Neural crest cell (in vitro differentiated cells): ENCODE measurements at places on chromosomes 7 and 10. TPM values are rescaled to one million over a fixed set of nuclear protein-coding genes. Genes with fewer than 3 reads are reported as not detected.

DNA sequence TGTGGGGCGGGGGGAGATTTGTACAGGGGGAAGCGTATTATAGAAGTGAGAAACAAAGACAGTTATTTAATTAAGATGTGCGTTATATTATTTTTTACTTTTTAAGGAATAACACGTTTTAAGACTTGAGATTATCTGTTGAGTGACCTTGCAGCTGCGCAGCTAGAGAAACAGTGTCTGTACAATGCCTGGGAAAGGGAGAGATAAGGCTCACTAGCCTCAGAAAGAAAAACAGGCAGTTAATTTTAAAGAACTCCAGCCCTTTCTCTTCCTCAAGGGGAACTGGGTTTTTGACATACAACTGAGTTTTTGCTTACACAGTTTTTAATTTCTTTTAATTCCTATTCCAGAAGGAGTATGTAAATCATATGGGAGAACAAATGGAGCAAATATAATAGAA, 50.7 kb downstream of the LMBR1 start:
- no peak for DNase-seq

- DNase-seq: no peak
These were observed 7.0 kb upstream of the PDCD4 start for GRCh38 chr10:110864662-110865140.

- DNase-seq: no peak
These were observed 500.5 kb upstream of the LRRN3 start for GRCh38 chr7:110590415-110590814.

DNA sequence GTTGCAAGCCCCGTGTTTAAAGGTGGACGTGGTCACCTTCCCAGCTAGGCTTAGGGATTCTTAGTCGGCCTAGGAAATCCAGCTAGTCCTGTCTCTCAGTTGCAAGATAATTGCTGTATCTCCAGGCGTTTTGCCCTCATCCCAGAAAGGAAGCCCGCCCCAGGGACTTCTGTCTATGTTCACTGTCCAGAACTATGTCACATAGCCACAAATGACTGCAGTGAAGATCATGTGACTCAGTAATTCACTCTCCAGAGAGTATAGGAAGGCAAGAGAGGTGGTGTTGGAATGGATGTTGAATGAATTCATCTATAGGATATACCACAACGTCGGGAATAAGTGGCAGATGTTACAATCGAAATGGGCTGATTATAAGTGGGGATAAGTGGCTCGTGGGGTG, 349 bp upstream of the ERVW-1 start:
- no peak for DNase-seq

AMZ1 gene
- total RNA-seq: not detected in 2 replicates

GRCh38 chr10:77299320-77299719, 338.3 kb downstream of the KCNMA1 start:
- DNase-seq: no peak

GRCh38 chr7:157866336-157866924, 529.6 kb downstream of the DNAJB6 start:
- no peak for DNase-seq

GRCh38 chr7:44508328-44509030, 18.0 kb upstream of the NUDCD3 start:
- no peak for DNase-seq

- peak; percentile 34 for DNase-seq
These were observed 52.1 kb upstream of the ZNF438 start for GRCh38 chr10:31083765-31084184.

- DNase-seq: no peak
These were observed 16.9 kb downstream of the SVIL start for GRCh38 chr10:29617880-29618340.

- no peak for DNase-seq
These were observed 34.4 kb downstream of the COL13A1 start for GRCh38 chr10:69835875-69836730.

CCDC172 gene
- not detected in 2 replicates for total RNA-seq

DNA sequence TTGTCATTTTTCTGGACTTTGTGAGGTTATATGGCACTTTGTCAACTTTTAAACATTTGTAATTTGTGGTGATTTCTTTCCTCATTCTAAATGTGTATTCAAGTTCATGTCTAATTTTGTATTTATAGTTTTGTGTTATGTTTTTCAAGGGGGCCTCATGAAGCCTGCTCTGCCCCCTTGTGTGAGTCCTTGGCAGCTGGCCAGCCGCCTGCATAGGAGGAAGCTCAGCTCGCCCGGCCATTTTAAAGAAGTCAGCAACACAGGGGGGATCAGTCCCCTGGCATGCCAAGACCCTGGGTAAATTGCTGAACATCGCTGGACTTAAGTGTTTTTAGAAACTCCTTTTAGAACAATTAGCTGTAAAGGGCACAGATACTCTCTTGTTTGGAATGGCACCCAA, 123.0 kb downstream of the ANLN start:
- no peak for DNase-seq

LFNG gene
- total RNA-seq: 39.0 and 44.9 TPM in 2 replicates

GTF2IRD1 gene
- total RNA-seq: 48.0 and 50.1 TPM in 2 replicates

DNA sequence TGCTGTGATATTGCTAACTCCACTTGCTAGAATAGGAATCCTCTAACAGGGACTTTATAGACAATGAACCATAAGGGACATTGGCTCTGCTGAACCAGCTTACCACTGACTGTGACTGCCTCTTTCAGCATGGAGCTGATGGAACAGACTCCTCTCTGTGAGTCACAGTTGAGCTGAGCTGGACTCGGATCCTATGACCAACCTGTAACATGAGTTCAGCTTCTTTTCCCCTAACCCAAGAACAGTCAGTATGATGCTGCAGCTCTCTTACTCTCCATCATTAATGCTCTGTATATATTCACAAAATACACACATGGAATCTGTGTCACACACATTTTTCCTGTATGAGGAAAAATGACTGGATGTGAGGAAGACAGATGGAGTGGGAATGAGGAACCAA, 177.9 kb upstream of the BET1 start:
- DNase-seq: no peak

THSD7A gene
- 4.8 and 5.5 TPM in 2 replicates for total RNA-seq

DNA sequence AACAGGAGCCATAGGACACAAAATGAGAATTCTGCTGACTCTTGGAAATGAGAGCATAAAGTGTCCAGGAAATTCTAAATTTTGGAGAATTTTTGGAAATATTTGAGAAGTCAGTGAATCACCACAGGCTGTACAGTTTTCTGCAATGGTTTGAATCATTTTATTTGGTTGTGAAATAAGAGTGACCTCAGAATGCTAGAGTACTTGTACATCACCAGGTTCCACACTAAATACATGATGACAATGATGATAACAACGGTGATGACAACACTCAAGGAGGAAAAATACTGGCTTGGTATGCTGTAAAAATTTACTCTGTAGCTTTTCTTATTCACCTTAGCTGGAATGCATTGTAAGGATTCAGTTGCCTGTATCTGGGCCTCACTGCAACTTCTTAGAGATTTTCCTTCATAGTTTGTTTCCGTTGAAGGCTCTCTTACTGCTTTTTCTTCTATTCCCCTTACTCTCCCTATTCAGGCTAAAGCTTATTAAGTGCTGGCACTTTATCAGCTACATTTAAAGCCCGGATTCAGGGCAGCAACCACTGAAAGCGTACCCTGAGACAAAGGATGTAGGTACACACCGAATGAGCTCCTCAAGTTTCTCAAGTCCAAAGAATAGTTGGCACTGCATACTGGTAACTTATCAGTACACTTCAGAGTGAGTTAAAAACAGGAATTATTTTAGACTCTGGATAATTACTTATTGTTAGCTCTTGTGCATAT, 30.2 kb upstream of the NME8 start:
- no peak for DNase-seq

DNA sequence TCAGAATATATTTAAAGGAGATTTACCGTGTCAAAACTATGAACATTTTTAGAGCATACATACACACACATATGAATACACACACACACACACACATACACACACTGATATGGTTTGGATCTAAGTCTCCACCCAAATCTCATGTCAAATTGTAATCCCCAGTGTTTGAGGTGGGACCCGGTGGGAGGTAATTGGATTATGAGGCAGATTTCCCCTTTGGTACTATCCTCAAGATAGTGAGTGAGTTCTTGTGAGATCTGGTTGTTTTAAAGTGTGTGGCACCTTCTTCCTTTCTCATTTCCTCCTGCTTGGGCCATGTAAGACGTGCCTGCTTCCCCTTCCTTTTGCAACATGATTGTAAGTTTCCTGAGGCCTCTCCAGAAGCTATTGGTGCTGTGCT, 515.0 kb upstream of the ZMIZ1 start:
- DNase-seq: no peak

GRCh38 chr7:96224685-96225084, 97.2 kb downstream of the SLC25A13 start:
- DNase-seq: no peak

- DNase-seq: no peak
These were observed 589 bp upstream of the ZFAND4 start for GRCh38 chr10:45673074-45673648.

PLXNA4 gene
- total RNA-seq: 21.7 and 22.9 TPM in 2 replicates

DNA sequence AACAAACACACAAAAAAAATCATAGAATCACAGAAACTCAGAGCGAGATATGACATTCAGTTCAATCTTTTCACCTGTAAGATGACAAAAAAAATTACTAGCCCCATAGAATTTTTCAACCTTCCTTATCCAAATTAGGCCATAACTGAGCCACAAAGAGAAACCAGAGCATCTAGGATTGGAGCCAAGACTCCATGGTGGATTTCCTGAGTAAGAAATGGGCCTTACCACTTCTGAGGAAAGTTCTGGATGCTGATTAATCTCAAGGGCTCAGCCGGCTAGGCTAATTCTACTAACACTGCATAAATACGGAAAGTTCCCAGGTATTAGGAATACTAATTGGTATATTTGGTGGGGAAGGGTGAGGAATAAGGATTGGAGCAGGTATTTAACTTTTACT, 16.8 kb downstream of the LIPM start:
- no peak for DNase-seq

DNA sequence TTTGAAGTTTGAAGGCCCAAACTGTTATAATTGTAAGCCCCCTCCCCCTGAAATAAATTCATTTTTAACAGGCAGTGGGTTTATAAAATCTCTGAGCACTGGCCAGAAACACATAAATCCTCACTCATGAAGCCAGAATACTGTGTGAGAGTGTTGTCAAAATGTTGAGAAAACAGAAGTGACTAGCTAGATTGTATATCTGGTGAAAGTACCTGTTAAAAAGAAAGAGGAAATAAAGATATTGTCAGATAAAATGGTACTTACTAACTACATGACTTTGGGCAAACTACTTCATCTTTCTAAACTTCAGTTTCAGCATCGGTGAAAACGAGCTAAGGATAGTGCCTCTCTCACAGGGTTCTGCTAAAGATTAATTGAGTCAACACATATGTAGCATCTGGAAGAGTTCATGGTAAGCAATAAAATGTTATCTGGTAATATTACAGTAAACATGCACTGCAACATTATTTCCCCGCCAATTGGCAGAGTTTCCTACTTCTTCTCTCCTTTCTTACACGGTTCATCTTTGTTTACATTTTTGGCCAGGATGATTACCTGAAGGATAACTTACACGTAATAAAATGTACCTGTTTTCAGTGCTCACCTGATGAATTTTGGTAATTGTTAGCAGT, 202.5 kb upstream of the CHRM2 start:
- no peak for DNase-seq

DNA sequence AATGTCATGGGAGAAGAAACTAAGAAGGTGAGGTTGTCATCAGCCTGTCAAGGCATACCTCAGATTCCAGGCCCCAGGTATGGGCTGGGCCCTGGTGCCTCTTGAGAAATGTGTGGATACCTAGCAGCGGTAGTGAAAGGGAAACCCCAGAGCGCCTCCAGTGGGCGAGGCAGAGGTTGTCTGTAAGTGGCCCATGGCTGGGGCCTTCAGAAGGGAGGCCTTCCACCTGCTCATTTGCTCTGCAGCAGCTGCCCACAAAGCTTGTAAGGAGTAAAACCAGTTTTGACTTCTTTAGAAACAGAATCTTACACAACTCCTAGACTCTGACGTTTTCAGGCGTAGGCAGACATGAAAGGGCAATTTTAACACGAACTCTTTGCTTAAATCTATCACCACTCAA, 509.9 kb downstream of the PARD3 start:
- no peak for DNase-seq

DNA sequence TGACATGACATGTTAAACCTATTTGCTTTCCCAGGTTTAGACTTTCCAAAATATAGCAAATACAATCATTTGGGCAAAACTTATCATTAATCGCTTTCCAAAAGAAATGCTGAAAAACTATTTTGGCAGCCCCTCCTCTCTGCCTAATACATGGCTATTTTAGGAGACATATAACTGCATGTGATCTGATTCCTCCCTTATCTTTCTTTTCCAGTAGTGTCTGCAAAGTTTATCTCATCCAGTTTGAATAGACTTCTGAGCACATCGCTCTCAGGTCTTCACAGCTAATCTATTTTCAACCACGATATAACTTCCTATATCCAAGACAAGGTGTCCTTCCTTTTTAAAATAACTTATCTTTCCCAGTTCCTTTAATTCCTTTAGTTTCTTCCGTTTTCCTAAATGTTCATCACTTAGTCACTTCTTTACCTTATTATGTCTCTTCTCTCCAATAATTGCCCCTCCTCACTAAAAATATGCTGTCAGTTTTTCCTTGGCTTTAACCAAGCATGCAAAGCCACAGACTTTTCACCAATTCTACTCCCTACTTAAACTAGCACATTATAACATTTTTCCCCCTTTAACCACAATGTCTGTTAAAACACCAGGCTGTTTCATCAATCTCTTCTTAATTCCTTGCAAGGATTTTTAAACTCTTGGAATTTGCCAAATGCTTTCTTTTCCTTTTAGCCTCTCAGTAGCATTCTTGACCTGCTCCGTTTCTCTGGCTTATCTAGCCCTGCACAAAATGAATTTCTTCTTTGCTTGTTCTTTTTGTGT, 24.4 kb downstream of the GNG11 start:
- DNase-seq: no peak

DNA sequence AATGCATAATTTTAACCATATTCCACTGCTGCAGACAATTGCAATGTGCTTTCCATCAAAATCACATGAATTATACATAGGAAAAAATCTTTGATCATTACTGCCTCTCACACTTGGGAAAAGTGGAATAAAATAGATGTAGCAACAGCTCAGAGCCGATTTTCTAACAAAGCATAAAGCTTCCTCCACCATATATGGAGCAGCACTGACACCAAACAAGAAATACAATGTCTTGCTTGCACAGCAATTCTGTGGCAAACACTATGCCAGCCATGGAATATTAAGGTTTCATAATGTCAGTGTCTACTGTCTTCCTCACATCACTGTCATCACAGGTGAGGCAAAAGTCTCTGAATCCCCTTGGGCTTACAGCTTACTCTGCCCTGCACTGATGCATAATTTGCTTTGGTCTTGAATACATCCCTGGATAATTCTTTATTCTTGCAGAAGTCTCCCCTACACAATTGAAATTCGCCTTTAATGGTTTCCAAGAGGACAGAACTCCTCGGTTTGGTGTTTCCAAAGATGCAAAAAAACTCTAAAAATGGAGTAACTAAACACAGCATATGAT, 198.5 kb downstream of the CACNA2D1 start:
- no peak for DNase-seq

- DNase-seq: no peak
These were observed 22.3 kb downstream of the HYAL4 start for GRCh38 chr7:123867225-123867624.
